NCI-H1930 (cell line): ENCODE measurements at places on chromosomes 4 and X.

- no peak for DNase-seq
Measured at GRCh38 chr4:55927803-55928437, 20.8 kb upstream of the CEP135 start.

DNA sequence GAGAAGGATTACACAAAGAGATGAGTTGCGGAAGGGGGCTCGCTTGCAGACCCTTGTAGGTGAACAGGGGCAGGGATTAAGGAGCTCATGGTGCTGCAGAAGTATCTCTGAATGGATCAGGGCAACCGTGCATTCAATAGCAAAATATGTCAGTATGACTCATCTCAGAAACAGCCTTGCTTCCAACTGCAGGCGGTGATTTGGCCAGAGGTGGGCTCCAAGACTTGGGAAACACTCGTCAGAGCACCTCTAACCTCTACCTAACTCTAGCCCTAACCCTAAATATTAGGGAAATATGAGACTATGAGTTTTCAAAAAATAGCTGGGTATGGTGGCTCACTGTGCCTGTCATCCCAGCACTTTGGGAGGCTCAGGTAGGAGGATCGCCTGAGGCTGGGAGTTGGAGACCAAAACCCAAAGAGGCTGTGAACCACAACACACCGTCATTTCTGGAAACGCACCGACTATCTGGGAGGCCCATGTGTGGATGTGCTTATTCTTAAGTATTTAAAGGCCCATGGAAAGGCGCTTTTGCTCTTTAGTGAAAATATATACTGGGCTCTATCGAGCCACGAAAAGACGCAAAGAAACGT lies 102.6 kb downstream of the DHRSX start:
- DNase-seq: no peak

DNA sequence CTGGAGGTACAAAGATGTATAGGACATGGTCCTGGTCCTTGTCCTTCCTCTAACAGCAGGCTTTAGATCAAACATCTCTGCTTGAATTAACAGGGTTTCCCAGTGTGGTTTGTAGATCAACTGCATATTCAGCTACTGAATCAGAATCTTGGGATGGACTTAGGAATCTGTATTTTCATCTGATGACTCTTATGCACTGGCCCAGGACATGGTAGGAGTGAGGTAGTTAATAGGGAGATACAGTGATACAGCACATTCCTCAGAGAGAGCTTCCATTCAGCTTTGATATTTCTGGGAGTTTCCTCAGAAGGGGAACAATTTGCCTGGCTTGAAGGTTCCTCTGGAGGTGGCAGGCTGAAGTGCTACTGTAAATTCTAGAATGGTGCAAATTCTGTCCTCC lies 203.1 kb downstream of the LARP7 start:
- DNase-seq: no peak

GRCh38 chr4:90118527-90119195 lies 8.5 kb upstream of the CCSER1 start:
- DNase-seq: no peak

DNA sequence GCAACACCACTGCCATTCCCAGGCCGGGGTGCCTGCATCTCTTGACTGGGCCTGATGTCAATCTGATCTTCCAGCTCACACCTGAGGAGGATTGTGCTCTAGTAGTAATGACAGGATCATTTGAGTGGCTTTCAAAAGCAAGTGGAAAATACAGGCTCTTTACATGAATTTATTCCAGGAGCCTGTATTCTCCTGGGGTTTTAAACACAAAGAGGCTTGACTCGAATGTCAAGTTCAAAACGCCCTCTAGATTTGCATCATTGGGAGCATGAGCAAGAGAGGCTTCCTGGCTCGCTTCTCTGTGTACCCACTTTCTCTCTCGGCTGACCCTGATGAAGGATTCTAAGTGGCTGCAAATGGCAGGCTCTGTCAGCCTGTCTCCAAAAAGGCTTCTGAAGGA lies 199.5 kb upstream of the PUDP start:
- DNase-seq: no peak

GRCh38 chrX:11135564-11136185 lies 24.5 kb downstream of the HCCS start:
- no peak for DNase-seq

DNA sequence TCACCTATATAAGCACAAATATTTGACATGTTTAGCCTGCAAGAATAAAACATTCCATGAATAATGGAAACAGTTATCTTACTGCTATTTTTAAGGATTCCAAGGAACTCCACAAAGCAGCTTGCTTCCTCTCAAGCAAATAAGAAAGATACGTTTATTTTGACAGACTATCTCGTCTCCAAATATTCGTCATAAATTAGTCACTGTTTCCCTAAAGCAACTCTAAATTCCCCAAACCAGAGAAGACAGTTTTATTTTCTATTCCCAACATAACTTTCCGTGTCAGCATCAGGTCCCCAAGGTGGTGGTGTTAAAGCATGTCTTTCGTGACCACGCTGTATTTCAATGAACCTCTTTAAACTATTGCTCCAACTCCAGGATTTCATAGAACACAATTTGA lies 24.3 kb upstream of the DKK2 start:
- no peak for DNase-seq

- DNase-seq: no peak
Measured at GRCh38 chr4:60422439-60422838, 777.7 kb upstream of the ADGRL3 start.

GRCh38 chr4:61200916-61201526 lies 895 bp downstream of the ADGRL3 start:
- no peak for DNase-seq

GRCh38 chr4:932713-933070 lies 432 bp downstream of the TMEM175 start:
- no peak for DNase-seq

GRCh38 chr4:89929425-89930159 lies 34.9 kb downstream of the MMRN1 start:
- no peak for DNase-seq

GRCh38 chr4:1151541-1151940 lies 20.8 kb downstream of the SPON2 start:
- DNase-seq: no peak

- DNase-seq: no peak
Measured at GRCh38 chr4:11618666-11619282, 190.1 kb upstream of the HS3ST1 start.

DNA sequence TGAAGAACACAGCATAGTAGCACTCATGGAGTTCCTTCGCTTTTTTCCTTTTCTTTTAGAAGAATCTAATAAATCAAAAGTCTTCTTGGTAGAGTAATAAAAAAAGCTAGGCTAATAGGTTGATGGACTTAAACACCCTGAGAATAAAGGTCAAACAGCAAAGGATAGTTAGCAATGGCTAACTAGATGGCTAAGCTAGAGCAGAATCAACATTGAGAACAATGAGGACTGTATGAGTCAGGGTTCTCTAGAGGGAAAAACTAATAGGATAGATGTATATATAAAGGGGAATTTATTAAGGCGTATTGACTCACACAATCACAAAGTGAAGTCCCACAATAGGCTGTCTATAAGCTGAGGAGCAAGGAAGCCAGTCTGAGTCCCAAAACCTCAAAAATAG lies 550.9 kb downstream of the GLUD2 start:
- no peak for DNase-seq

DNA sequence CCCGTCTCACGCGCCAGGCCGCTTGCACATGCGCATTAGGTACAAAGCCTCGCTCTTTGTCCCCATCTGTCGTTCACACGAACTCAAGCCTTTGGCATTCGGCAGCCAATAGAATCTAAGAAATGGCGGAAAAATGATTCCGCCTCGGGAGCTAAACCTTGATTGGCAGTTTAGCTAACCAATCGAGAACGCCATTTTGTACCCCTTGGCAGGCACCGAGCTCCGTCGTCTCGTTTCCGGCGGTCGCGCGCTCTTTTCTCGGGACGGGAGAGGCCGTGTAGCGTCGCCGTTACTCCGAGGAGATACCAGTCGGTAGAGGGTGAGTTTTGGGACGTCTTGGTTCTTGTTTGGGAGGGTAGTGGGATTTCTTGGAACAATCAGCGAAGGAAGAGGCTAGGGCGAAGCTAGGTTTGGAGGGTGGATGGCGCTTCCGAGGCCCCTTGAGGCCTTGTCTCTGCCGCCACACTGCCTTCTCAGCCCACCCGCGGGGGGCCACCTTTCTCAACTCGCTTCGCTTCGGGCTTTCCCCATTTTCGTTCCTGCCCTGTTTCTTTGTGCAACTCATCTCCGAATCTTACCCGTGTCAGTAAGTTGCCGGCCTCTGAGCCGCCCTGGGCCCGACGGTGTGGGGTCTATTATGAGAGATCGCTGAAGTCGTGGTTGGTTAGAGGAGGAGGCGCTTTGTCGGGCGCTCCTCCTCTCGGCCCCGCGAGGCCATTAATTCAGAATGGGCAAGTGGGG lies at the start of gene NONO:
Gene NONO (plus strand): TSS at position 233 of the 741 bp plus-strand sequence. CDS start 7,003 bp downstream, outside the sequence.
- peak; percentile 81 for DNase-seq
